Esophagus muscularis mucosa (tissue), 4 donors: ENCODE measurements at places on chromosomes 13 and 19. TPM values are rescaled to one million over a fixed set of nuclear protein-coding genes. Genes with fewer than 3 reads are reported as not detected.
A peak's percentile ranks its signal among the peaks of the same experiment; 100 is the strongest.

GRCh38 chr19:39007096-39007495 lies 25.3 kb downstream of the FBXO27 start:
- no peak for DNase-seq

- DNase-seq: no peak
Measured at GRCh38 chr19:16139752-16140151, 3.7 kb upstream of the HSH2D start.

GRCh38 chr13:101455863-101456262 lies 3.4 kb downstream of the ITGBL1 start:
- DNase-seq: no peak

GRCh38 chr13:111082240-111082639 lies 32.9 kb upstream of the ARHGEF7 start:
- peak; percentile 34 for DNase-seq

GRCh38 chr19:35266520-35267352 lies 2.0 kb upstream of the USF2 start:
- no peak for DNase-seq

DNA sequence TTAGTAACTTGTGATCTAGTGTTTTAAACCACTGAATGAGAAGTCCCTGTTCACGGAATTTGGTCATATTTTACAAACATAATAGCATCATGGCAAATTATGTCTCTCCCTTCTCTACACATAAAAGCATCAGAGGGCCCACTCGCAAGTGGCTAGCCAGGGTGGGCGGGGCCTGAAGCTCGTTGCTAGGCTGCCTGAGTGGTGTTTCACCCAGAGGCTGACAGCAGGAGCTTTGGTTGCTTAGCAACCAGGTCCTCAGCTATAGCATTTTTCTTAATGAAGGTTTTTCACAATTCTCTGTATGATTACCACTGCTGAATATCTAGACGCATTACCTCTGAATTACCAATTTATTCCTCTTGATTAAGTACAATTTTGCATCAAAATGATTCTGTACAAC lies 126.5 kb downstream of the NALCN start:
- DNase-seq: no peak

HSH2D gene
- not detected for total RNA-seq

- DNase-seq: no peak
Measured at GRCh38 chr19:50649433-50650391, at the start of gene C19orf81. TSS of gene C19orf81 (plus strand) at chr19:50649445. CDS start at chr19:50649445, 0 bp downstream.

- no peak for DNase-seq
Measured at GRCh38 chr13:36353001-36353400, 6.8 kb upstream of the SPART start.

DNA sequence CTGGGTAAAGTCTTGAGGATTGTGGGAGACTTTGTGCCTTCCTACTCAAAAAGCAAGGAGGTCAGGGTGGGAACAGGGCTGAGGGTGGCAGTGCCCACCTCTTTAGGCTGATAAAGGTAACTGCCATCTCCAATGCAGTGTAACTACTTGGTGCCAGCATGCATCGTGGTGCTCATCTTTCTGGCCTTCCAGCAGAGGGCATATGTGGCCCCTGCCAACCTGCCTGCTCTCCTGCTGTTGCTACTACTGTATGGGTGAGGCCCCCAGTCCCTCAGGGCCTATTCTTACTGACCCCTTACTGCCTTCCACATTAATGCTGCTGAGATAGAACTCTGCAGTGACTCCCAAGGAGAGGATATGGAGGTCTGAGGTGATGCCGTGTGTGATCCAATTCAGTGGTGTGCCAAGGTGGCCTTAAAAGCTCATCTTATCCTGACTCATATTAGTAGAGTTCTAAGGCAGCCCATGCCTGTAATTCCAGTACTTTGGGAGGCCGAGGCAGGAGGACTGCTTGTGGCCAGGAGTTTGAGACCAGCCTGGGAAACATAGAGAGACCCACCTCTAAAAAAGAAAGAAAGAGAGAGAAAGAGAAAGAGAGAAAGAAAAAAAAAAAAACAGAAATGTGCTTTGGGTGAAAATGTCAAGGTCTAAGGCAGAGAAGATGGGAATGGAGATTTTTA lies 9.7 kb upstream of the ARHGAP45 start:
- no peak for DNase-seq

DNA sequence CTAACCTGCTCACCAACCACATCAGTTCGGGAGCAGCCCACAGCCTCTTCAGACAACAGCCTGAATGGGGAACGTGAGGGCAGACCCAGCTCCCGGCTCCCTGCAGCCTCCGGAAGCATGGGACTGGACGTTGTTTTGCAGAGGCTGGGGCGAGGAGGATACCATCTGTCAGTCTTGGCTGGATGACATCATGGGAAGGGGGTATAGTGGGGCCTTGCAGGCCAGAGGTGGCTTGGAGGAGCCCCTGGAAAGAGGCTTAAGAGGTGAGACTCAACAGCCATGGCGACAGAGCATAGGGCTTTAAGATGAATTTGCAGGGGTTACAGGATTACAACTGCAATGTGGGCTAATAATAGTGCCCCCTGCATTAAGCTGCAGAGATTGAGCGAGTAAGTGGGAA lies 1.5 kb downstream of the FXYD3 start:
- no peak for DNase-seq

GFY gene
- total RNA-seq: not detected

GRCh38 chr13:29923554-29924481 lies 73.4 kb upstream of the UBL3 start:
- no peak for DNase-seq

GRCh38 chr13:101846701-101847100 lies 394.2 kb downstream of the ITGBL1 start:
- DNase-seq: no peak

- no peak for DNase-seq
Measured at GRCh38 chr13:95247171-95247570, 54.1 kb downstream of the ABCC4 start.

DNA sequence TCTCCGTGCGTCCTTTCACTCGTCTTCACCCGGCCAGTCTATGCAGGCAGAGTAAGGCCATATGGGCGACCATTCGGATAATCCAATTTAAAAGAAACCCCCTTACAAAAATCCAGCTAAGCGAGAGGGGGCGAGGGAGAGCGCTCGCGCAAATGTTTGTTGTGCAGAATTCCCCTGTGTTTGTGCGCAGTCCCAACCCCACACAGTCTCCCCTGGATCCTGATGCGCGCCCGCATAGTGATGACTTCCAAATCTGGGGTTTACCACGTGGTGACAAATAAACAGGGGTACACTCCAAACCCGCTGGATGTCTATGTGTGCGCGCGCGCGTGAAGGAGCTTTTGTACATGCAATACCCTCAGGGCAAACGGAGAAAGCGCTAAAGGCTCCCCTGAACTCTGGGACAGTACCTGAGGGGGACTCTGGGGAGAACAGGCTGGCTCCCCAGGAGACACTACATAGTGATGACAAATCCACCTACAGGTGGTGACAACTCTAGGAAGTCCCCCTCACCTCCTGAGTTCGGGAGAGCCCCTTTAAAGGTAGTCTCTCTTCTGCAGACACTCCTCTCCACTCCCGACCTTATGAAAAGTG lies 8.5 kb downstream of the SOX21 start:
- no peak for DNase-seq

SIGLEC10 gene
- 2.9 TPM for total RNA-seq

SOX21 gene
- not detected for total RNA-seq

- no peak for DNase-seq
Measured at GRCh38 chr19:13430790-13431582, 75.3 kb downstream of the CACNA1A start.

DNA sequence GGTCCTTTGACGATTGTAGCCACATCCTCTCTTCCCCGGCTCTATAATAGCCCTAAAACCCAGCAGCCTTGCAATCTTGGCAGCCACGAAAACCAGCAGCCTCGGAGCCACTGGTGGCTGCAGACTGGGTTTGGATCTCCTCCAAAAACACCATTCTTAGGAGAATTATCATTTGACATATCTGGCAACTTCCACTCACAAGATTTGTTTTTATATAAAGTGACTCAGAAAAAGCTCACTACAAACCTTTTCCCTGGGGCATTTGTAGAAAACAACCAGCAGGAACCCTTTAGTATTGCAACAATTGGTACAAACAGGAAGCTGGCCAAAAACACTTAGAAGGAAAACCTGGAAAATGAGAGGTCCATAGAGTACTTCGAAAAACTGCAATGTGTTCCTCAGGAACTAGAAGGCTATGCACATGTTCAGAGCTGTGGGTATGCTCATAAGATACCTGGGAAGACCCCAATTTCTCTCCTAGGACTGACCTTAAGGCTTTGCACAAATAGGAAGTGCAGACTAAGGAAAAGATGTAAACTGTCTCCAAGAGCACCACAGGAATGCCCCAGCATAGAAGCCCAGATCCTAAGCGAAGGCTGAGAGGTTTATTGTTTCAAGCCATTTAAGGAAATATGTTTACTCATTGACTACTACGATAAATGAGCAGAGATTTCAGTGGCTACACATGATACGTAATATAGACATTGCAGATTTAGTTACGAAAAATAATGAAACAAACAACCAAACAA lies 71.2 kb downstream of the MYO16 start:
- no peak for DNase-seq

GRCh38 chr19:37078717-37079032 lies 442 bp downstream of the ZNF420 start:
- DNase-seq: no peak

GRCh38 chr13:25417535-25417934 lies 45.8 kb downstream of the ATP8A2 start:
- no peak for DNase-seq

MRPL54 gene
- 83.8 TPM for total RNA-seq

FCER2 gene
- total RNA-seq: 0.29 TPM

GRCh38 chr13:44451126-44451525 lies 77.5 kb downstream of the SERP2 start:
- DNase-seq: no peak

SMIM44 gene
- total RNA-seq: not detected

DNA sequence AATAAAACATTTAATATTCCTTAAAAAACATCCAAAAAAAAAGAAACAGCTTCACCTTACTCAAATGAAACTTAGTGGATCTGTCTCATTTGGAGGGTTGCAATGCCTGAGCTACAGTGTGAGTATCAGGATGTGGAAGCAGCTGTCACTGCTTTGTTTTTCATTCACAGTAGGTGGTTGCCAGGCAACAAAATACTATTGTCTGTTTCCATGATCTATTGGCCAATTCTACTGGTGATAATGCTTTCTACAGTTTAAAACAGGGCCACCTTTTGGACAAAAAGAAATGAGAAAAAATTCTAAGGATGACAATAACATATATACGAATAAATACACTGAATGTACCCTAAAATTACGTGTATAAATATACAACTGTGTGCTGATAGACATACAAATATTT lies 3.0 kb downstream of the ENOX1 start:
- DNase-seq: no peak

TMEM255B gene
- 10.8 TPM for total RNA-seq

RETN gene
- total RNA-seq: not detected

DNA sequence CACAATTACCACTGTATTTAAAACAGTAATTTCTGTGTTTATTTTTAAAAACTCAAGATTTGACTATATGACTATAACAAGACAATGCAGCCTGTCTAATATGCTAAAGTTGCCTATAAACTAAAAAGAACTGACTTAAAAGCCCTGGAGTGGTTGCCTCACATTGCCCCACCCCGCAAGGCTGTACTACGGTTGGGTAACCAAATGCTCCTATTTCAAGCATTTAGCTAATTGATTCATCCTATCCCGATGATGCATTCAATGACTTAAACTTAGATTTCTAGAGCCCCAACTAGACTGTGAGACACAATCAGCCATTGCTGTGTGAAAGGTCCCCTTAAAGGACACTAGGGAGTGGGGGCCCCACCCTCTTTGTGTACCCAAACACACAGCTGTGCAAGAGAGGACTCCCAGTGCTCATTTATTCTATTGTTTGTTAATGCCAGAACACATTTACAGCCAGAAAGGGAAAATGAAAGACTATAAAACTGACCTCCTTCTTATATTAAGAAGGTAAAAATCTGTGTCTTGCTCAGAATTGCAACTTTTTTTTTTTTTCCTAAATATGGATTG lies 66.9 kb downstream of the MIPEP start:
- DNase-seq: no peak

C2CD4C gene
- total RNA-seq: 1.2 TPM

- DNase-seq: no peak
Measured at GRCh38 chr19:55354698-55355212, at the start of gene COX6B2. TSS of gene COX6B2 (minus strand) at chr19:55354719. CDS start at chr19:55354521, 198 bp downstream.

DNA sequence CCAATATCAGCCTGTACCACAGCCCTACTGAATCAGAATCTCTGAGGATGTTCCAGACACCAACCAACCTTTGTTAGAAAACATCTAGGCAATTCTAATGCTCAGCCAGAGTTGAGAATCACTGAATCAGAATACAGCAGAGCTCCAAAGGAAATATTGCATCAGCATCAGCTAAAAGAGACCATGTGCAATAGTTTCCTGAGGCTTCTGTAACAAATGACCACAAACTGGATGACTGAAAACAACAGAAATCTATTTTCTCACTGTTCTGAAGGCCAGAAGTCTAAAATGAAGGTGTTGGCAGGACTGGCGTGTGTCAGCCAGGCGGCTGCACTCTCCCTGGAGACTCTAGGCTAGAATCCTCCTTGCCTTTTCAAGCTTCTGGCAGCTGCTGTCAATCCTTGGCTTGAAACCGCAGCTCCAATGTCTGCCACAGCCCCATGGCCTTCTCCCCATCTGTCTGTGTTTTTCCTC lies 1.2 kb upstream of the DCT start:
- DNase-seq: no peak

DNA sequence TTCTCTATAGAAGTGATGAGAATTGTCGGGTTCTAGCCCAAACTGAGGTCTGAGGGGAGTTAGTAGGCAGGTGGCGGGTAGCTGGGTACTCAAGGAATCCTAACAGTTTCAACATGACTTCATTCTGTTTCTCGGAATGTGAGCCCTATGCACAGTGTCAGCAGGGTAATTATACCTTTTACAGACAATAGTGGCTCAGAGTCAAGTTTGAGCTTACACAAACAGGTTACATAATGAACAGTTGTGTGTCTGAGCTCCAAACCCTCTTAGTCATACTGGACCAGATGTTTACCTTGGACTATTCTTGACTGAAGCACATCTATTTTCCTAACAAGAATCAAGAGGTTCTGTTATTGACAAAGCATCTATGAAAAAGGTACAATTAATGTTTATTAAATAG lies 1066.7 kb upstream of the PCDH20 start:
- DNase-seq: no peak

DNA sequence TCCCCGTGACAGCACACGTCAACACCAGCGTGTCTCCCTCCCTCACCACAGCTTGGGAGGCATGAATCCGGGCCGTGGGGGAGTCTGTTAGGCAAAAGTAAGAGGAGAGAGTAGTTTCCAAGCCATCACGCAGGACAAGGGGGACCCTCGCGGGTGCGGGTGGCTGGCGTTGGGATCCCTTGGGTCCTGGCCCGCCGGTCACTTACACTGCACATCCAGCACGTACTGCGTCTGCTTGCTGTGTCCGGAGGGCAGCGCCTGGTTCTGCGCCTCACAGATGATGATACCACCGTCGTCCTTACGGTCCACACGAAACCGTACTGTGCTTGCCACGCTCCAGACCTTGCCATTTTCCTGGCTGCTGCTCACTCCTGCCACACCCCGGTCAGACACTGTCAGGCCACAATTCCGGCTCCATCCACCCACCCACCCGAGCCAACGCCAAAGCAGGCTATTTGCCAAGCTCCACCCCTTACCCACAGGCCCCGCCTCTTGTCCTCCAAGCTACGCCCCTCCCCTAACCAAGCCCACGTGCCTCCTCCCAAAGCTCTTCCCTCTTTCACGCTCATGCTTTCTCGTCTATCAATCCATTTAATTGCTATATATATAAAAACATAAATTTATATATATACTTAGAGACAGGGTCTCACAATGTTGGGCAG lies 6.6 kb upstream of the ZNF428 start:
- no peak for DNase-seq
